ENCODE measurements at places on chromosomes 7 and 10.

DNA sequence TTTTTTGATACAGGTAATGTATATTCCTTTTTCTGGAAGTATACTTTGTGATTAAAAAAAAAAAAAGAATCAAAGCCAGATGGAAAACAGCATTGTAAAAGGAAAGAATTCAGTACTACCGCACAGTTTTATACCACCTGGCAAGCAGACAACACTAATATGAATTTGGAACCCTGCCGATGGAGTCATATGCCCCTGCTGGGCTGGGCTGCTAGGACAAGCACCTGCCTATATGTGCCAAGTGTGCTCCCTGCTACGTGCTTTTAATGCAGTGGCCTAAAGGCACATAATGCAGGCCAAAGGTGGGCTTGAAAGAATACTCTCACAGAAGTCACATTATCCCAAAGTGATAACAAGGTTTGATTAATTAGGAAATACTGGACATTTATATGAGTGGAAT, 29.8 kb upstream of the WAC start:
- DNase-seq = no peak

DNA sequence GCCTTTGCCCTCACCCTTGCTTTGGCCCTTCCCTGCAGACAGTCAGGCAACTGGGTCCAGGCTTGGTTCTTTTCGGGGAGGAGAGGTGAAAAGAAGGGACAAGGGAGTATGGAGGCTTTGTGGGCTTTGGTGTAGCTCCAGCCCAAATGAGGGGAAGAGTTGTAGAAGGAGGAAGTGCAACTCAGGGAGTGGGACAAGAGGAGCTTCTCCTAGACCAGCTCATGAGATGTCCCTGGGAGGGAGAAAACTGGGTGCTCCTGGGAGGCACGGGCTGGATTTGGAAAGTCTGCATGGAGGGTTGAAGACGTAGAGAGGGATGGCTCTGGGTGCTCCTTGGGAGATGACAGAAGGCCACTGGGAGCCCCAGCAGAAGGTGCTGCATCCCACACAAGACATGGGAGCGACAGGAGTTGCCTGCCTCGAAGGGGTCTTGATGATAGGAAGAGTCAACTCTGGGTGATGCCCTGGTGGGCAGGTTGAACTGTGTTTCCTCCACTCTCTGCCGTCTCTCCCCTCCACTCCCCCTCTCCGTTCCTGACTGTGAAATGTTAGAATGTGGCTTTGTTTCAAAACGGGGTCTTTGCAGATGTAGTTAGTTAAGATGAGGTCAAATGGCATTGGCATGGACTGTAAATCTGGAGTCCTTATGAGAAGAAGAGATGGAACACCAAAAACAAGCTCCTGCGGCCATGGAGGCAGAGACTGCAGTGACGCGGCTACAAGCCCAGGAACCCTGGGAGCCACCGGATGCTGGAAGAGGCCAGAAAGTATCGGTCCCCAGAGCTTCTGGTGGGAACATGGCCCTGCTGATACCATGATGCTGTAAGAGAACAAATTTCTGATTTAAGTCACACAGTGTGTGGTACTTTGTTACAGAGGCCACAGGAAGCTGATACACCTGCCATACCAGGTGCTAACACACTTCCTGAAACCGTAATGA, 298.5 kb downstream of the GLRX3 start:
- DNase-seq = no peak

DNA sequence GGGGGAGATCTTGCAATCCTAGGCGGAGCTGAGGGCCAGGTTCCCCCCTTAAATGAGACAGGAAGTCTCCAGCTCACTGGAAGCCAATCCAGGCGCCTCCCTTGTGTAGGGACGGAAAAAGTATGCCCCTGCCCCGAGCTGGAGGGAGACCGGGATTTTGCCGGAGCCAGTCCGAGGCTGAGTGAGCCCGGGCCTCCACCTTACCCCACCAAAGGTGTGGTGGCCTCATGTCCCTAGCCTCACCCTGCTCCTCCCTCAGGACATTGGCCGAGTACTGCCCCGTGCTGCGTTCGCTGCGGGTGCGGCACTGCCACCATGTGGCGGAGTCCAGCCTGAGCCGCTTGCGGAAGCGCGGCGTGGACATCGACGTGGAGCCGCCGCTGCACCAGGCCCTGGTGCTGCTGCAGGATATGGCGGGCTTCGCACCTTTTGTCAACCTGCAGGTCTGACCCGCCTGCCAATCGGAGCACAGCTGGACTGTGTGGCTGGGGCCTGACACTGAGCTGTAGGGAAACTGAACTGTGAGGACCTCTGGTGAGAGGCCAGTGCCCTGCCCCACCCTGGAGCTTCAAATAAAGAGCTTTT, 2.0 kb downstream of the FBXL15 start:
- peak; percentile 70 for DNase-seq

DNA sequence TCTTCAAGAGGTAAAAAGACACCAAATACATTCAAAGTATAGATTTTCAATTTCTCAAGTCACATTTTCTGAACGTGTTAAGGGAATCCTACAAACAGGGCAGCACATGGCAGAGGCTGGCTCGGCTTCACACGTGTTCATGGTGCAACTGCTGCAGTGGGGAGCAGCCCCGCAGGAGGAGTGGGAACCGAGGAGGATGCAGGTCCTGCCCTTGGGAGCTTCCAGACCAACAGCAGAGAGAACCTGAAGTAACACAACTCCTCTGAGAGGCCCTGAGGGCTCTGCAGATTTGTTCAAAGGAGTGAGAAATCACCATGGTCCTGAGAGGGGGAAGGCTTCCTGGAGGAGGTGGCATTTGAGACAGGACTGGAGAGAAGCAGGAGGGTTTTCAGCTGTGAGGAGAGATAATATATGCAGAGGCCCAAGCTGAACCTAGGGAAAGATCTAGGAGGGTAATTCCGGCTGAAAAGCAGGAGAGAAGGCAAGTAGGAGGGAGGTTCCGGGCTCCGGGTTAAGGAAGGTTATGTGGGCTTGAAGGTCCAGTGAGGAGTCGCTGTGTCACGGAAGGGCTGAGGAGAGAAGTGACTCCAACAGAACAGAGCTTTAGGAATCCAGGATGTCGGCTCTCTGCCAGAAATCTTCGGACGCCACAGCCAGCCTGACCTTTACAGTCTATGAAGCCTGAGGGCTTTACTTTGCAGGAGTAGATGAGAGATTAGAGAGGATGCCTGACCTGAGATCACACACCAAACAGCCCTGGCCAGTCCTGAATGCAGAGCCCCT, 77.5 kb downstream of the GPR26 start:
- DNase-seq = no peak

GRCh38 chr7:92161271-92161670, 17.7 kb downstream of the LRRD1 start:
- DNase-seq = no peak

DNA sequence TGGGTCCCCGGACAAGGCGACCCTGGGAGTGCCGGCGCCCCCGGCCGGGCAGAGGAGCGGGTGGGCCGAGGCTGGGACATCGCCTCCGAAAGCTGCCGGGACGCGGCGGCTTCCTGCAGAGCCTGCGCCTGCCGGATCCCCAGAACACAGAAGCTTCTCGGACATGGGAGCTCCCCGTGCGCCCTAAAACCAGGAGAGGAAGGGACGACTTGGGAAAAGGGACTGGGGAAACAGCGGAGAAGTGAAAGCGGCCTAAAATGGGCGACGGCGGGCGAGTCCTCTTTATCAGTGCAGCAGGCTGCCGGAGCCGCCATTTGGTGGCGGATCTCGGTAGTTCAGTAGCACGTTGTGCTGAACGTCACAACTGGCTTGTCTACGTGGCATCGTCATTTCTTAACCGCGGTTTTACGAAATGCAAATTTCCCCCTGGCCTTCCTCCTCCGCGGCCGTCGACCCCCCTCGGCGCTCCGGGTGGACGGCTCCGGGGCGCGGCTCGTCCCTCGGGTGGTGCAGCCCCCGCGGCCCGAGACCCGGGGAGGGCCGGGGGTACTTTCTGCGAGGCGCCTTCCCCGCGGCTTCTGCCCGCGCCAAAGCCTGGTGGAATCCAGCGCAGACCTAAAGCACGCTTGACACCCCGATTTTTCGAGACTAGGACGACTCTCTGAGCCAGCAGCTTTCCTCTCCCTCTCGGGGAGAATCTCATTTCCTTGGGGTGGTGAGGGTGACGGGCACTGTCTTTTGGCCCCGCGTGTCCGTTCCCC, 9.9 kb upstream of the SPAG6 start:
- peak; percentile 60 for DNase-seq

- DNase-seq = peak; percentile 76
These were observed 225.9 kb downstream of the WDR11 start for GRCh38 chr10:121076776-121077715.

GRCh38 chr7:8365499-8366110, 67.8 kb upstream of the NXPH1 start:
- no peak for DNase-seq

GRCh38 chr7:99626661-99627060, 9.9 kb downstream of the ZSCAN25 start:
- no peak for DNase-seq

GRCh38 chr10:1043532-1043995, 5.4 kb downstream of the IDI1 start:
- DNase-seq = no peak

DNA sequence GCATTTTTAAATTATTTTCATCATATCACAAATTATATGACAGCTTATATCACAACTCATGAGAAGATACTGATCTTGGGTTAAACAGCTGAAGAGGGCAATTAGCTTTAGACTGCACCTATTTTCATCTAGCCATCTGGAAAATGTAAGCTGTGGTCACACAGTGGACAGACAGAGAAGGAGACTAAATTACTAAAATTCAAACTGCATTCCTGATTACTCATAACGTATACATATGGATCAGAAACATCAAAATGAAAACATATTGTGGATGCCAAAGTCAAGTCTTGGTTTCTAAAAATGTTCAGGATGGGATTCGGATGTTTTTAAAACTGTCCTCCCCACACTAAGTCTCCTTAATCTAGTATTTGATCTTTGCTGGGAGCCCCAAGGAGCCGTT, 6.6 kb downstream of the BBIP1 start:
- DNase-seq = peak; percentile 62

GRCh38 chr7:120373174-120373573, 100.2 kb downstream of the KCND2 start:
- no peak for DNase-seq

DNA sequence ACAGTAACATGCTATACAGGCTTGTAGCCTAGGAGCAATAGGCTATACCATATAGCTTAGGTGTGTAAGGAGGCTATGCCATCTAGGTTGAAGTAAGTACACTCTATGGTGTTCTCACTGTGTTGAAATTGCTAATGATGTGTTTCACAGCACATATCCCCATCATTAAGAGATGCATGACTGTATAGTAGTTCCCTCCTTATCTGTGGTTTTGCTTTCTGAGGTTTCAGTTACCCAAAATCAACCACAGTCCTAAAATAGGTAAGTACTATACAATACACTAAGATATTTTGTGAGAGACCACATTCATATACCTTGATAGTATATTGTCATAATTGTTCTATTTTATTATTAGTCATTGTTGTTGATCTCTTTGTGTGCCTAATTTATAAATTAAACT, 12.7 kb downstream of the FZD1 start:
- DNase-seq = no peak

- DNase-seq = peak; percentile 65
These were observed 1.2 kb upstream of the PFKFB3 start for GRCh38 chr10:6201516-6201975.

GRCh38 chr10:83698899-83699298, 440.4 kb upstream of the GHITM start:
- DNase-seq = no peak

DNA sequence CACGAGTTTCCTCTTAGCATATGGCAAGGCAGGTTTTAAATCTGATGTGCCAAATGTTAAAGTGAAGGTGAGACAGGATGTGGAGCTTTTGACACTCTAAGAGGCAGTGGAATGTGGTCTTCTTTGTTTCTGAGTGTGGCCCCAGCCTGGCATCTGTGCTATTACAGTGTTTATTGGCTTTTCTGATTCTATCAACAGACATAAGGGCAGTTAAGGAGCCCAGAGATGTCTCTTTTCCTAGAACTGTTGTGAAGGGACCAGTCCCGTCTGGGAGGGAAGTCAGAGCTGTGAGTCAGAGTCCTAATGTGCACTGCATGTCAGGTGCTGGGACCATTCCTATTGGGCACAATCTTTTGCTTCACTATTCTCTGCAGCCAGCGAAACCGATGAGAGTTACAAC, 32.5 kb downstream of the TRUB1 start:
- DNase-seq = no peak

DNA sequence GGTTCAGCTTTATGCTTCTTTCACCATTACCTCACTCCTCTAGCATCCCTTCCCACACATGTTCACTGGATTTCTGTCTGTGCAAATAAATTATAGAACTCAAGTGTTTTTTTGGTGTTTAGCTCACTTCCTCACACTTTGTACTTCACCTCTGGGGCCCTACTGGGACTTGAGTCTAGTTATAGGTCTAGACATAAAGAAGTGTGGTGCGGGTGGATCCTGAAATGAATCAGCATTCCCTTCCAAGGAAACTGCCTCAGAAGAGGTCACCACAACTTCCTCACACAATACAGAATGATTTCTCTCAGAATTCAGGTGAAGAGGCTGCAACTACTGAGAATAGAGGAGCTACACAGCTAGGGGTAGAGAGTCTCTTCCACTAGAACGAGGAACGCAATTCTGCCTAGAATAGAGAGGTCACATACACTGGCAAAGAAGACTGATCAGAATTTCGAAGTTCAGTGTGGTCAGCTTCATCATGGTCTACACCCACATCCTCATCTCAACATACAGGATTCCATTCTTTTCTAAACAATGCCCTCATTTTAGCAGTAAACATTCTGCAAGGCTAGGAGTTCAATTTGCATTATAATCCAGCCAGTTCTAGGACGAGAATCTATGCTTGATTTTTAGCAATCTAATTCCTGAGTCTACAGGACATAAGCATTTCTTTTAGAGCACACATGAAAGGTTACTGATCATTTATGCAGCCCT, 938.7 kb upstream of the PHF14 start:
- no peak for DNase-seq

- no peak for DNase-seq
These were observed 13.0 kb downstream of the POLL start for GRCh38 chr10:101575091-101575490.

DNA sequence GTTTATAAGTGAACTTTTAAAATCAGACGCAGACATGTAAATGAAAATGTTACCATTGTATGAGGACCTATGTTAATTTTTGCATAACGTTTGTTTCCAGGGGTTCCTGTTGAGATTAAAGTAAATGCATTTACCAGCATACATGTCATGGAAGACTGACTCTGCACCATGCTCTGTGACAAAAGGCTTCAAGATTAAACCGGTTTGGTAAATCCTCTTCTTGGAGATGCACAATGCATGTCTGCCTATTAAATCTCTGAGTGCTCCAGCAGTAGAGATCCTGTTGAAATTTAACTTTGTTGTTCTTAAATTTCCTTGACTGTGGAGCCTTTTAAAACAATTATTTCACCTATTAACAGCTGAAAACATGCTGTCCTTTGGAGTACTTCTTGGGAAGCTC, 36.5 kb upstream of the JAZF1 start:
- no peak for DNase-seq

DNA sequence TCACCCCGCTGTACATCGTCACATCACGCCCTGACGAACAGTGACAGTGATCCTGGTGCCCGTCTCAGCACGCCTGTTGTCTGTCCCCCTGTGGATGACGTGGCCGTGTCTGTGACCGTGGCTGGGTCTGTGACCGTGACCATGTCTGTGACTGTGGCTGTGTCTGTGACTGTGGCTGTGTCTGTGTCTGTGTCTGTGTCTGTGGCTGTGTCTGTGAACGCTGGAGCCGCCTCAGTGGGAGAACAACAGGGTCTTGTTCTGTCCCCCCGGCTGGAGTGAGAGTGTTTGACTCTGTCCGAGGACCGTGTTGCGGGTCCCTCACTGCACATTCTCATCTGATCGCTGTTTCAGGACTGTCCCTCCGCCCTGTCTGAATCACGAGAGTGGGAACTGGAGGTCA, 202.2 kb downstream of the TCERG1L start:
- no peak for DNase-seq

- peak; percentile 61 for DNase-seq
These were observed 74.6 kb upstream of the FRMD4A start for GRCh38 chr10:14405076-14406065.
